ENCODE measurements at places on chromosomes 6 and 20. TPM values are rescaled to one million over a fixed set of nuclear protein-coding genes. Genes with fewer than 3 reads are reported as not detected.

Gene RIPOR3
- polyA plus RNA-seq = 3.3 TPM

Gene GMPR
- polyA plus RNA-seq = 1.3 TPM

Gene ZNF391
- polyA plus RNA-seq = 2.1 TPM

Gene SCRT2
- polyA plus RNA-seq = not detected

Gene KHDRBS2
- 4.4 TPM for polyA plus RNA-seq

Gene SLC17A4
- polyA plus RNA-seq = not detected
